ENCODE measurements at places on chromosomes 6 and 20.

DNA sequence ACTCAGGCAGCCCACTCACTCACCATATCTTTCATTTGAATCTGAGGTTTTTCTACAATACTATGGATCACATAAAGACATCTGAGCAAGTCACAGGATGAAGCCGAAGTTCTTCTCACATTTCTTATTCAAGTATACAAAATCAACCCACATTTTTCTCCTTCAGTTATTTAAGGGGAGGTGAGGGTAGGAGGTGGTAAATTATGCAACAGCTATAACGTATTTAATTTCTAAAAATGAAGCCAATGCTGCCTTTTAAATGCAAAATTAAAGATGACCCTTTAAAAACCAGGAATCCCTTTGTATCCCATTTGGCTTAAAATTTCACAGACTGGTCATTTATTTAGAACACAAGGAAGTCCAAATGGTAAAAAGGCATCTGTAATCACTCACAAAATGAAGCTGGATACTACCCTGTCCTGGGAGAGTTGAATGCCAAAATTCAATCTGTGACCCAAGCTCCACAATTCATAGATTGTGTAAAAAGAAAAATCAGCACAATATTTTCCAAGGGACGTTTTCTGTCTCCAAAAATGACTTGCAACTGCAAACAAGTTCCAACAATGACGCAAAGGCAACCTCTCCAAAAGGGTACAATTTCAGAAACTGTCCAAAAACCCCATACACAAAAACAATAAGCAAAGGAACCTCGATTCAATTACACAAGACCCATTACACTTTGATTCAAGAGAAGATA is 48.8 kb downstream of the EPB41L2 start:
- DNase-seq: no peak

DNA sequence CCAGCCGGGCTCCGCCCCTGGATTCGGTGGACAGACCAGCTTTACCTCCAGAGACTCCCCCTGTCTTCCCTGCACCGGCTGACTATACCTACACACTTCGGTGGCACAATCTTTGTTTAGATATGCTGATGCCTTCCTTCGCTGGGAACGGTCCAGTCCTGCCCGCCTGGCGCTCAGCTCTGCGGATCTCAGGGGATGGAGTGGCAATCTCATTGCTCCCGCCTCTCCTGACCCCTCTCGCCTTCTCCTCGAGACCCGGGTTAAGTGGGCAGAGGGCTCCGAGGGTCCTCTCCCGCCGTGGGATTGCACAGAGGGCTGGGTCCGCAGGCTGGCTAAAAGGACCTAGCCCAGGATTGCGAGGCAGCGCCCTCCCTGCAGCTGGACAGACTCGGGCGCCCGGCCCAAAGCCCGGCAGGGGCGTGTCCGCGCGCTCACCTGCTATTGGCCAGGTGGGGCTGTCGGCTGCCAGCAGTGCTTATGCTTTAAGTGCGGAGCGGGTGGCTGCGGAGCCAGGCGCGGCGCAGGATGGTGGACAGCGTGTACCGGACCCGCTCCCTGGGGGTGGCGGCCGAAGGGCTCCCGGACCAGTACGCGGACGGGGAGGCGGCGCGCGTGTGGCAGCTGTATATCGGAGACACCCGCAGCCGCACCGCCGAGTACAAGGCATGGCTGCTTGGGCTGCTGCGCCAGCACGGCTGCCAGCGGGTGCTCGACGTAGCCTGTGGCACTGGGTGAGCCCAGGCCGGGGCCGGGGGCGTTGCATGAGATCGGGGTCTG is at the start of gene GNMT:
GNMT (plus strand) TSS at position 512 of the 777 bp plus-strand sequence; CDS start at position 526, 14 bp downstream.
- DNase-seq: peak; percentile 67

- no peak for DNase-seq
Measured at GRCh38 chr6:18577491-18577890, 190.3 kb downstream of the RNF144B start.

GRCh38 chr20:22563062-22563965 is 21.1 kb downstream of the FOXA2 start:
- DNase-seq: no peak

DNA sequence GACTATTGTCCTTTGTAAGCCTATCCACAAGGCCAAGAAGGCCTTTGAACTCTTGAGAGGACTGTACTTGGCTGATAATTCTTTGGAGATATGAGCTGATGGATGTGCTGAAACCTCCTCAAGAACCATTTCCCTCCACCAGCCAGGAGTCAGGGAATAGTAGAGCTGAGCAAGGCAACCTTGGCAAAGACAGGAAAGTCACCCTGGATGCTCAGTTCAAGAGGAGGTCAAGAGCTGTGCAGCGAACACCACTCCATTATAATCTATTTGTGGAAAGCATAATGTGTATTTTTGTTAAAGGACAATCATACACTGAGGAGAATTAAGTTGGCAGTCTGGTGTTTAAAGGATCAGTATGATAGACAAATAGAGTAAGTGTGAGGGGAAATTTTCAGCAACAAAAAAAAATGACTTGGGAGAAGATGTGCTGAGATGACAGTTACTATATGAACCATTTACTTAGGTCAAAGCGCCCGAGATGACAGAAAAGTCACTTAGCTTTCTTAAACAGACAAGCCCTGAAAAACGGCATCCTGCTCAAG is 177.2 kb upstream of the COL21A1 start:
- no peak for DNase-seq

- DNase-seq: no peak
Measured at GRCh38 chr6:10084111-10084986, 330.5 kb downstream of the TFAP2A start.

DNA sequence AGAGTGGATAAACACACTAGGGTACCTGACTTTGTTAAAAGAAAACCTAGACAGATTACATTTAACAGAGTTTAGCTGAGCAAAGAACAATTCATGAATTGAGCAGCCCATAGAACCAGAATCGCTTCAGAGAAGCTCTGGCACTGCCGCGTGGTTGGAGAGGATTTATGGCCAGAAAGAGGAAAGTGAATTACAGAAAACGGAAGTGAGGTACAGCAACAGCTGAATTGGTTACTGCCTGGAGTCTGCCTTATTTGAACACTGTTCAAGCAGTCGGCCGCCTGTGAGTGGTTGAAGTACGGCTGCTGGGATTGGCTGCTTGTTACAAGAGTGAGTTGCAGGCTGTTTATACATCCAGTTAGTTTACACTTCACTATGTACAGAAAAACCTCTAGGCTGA is 253.8 kb upstream of the CDYL start:
- no peak for DNase-seq

GRCh38 chr6:111157412-111157811 is 70.1 kb downstream of the SLC16A10 start:
- no peak for DNase-seq

DNA sequence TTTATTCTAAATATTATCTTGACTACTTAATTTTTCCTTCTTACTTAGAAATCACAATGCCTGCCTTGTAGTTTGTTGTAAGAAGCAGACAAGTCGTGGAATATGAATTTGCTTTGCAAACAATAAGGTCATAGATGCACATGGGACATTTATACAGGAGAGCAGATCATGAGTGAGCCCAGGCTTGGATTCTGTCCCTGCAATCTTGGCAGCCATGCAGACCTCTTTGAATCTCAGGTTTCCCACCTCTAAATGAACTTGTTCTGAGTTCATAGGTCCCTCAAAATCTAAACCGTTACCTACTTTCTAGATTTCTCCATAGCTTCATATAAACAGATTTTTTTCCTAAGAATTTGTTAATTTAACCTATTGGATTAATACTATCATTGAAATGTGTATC is 19.5 kb downstream of the KIAA0408 start:
- DNase-seq: no peak

GRCh38 chr6:99114769-99115406 is 167.1 kb upstream of the FBXL4 start:
- no peak for DNase-seq

DNA sequence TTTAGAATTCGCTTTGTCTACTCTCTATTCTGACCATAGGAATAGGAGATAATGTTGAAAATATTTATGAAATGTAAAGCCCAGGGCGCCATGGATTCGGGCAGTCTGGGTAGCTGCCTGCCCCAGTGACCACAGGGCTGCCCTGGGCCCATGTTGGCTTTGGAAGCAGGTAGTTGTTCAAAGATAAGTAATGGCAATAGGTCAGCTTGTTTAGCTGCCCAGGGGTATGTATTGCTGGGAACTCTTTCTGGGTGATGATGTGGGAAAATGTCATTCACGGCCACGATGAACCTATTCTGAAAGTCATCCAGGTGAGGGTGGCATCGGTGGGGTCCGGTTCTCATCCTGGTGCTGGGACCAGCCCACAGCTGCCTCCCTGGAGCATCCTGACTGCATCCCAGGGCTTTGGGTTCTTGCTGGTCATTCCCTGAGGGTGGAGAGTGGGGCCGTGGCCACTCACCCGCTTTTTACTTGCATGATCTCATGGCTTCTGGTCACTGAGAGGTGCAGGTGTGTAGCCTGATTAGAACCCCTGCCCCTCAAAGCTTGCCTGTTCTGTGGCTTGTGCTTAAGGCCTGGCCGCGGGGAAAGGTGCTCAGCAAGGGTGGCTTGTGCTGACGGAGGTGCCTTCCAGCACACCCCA is 102.8 kb downstream of the ERMARD start:
- no peak for DNase-seq

DNA sequence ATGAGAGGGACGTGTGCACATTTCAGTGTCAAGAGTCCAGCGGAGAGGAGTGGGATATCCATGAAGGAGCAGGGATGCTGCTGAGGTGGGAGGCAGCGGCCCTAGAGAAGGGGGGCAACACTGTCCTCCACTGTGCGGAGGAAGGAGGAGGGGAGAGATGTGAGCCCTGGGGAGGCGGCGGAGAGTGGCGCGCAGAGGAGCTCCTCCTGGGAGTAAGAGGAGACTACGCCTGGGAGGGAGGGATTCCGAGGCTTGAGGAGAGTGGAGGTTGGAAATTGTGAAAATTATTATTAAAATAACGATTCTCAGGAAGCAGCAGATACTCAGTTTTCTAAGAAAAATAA is 142.7 kb downstream of the CEP57L1 start:
- no peak for DNase-seq

- no peak for DNase-seq
Measured at GRCh38 chr6:151448623-151449022, 3.3 kb downstream of the RMND1 start.

DNA sequence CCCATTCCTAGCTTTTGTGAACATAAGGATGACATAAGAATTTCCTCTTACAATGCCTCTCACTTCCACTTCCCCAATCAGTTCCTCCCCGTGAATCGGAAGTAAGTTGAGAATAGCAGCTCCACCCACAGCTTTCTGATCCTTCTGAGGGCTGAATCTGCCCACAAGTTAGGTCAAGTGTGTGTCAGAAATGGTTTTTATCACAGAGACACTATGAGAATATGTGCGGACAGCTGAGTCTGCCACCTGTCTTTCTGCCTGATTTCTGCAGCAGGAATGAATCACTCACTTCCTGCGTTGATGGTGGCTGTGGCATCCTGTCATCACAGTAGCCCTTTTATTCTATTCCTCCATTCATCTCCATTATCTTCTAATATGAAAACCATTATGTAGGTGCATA is 70.2 kb downstream of the RIN2 start:
- no peak for DNase-seq

- no peak for DNase-seq
Measured at GRCh38 chr20:14716351-14716801, 379.0 kb upstream of the FLRT3 start.

DNA sequence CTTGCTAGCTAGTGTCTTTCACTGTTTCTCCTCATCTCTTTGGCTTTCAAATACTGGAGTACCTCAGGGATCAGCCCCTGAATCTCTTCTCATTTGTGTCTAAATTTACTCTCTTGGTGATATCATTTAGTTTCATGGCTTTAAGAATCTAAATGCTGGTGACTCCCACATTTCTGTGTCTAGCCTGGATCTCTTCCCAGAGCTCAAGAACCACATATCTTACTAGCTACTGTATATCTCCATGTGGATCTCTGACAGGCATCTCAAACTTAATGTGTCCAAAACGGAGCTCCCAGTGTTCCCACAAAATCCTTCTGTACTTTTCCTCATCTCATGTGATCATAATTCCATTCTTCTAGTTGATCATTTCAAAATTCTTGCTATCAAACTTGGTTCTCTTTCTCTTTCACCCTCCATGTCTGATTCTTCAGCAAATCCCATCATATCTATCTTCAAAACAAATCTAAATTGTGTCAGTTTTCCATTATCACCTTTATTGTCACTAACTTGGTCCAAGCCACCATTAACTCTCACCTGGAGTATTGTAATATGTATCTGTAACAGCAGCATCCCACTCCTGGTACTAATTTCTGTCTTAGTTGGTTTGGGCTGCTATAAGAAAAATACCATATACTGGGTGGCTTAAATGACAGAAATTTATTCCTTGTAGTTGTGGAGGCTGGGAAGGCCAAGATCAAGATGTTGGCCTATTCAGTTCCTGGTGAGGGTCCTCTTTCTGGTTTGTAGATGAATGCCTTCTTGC is 45.9 kb downstream of the CCDC170 start:
- DNase-seq: no peak

GRCh38 chr20:13341737-13342393 is 120.8 kb downstream of the ISM1 start:
- DNase-seq: no peak

- no peak for DNase-seq
Measured at GRCh38 chr6:116139917-116140316, 14.0 kb upstream of the COL10A1 start.

DNA sequence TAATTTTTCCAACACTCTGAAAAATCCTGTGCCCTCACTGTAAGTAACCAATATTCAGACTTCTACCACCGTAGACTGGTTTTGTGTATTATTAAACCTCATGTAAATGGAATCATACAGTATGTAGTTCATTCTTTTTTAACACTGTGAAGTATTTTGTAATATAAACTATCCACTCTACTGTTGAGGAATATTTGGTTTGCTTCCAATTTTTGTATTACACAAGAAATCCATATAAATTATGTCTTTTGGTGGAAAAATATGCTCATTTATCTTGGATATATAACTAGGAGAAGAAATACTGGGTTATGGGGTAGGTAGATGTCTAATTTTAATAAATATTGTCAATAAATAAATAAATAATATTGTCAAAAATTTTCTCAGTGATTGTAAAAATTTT is 116.8 kb downstream of the CHD6 start:
- no peak for DNase-seq

- no peak for DNase-seq
Measured at GRCh38 chr6:109610590-109610989, 80.4 kb downstream of the AK9 start.

DNA sequence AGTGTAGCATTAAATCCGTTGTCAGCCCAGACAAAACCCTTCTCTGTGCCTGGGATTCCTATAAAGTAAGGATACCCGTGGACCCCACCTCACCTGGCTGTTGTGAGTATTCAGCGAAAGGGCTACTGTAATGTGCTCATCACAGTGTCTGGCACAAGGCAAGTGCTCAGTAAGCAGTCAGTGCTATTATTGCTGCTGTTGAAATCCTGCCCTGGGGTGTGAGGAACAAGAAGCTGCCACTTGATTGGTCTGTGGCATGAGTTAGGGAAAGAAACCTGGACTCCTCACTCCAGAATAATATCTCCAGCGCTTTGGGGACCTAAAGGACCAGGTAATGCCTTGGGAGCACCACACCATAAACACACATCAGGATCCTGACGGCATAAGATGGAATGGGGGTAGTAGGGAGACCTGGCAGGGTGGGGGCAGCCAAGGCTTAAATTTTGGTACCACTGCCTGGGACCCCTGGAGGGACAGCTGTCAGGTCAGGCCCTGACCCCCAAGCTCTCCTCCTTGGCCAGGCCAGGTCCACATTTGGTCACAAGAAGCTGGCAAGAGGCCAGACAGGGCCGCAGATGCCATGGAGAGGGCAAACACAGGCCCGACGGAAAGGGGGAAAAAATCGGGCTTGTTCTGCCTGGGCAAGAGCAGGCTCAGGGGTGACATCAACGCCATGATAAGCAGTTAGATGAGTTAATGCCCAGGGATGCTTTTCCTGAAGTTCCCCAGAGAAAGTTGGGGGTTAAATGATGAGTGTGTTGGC is 66.5 kb downstream of the MRPL14 start:
- no peak for DNase-seq
